ENCODE measurements at places on chromosomes 12 and 14.

DNA sequence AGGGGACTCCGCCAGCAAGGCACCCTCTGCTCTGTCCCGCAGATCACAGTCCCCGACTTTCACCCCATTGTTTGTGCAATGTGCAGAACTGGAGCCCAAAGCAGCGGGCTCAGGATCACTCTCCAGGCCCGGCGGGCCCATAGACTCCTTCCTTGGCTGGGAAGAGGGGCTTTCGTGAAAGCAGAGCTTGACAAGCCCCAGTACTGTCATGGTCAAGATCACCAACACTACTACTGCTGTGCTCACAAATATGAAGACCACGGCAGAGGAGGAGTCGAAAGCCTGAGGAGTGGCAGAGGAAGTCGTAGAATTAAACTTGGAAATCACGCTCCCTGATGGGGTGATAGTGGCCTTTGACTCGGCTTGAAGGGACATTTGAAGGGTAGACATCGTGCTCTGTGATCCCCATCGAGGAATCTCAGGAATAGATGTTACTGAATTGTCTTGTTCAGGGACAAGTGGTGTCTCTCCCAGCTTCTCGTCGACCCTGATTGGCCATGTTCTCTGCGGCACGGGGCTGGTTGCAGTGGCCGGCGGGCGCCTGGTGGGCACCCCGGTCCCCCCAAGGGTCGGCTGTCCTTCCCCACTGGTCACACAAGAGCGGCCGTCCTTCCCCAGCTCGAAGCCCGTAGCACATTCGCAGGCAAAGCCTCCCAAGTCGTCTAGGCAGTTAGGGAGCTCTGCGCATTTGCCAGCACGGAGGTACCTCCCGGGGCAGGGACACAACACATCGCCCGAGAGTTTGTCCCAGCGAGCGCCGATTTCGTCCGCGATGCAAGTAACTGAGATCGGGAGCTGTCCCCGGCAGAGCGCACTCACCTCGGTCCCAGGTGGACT is 1.1 kb downstream of the CLEC14A start:
- DNase-seq = no peak

- no peak for DNase-seq
Measured at GRCh38 chr12:78055545-78055944, 224.9 kb downstream of the NAV3 start.

DNA sequence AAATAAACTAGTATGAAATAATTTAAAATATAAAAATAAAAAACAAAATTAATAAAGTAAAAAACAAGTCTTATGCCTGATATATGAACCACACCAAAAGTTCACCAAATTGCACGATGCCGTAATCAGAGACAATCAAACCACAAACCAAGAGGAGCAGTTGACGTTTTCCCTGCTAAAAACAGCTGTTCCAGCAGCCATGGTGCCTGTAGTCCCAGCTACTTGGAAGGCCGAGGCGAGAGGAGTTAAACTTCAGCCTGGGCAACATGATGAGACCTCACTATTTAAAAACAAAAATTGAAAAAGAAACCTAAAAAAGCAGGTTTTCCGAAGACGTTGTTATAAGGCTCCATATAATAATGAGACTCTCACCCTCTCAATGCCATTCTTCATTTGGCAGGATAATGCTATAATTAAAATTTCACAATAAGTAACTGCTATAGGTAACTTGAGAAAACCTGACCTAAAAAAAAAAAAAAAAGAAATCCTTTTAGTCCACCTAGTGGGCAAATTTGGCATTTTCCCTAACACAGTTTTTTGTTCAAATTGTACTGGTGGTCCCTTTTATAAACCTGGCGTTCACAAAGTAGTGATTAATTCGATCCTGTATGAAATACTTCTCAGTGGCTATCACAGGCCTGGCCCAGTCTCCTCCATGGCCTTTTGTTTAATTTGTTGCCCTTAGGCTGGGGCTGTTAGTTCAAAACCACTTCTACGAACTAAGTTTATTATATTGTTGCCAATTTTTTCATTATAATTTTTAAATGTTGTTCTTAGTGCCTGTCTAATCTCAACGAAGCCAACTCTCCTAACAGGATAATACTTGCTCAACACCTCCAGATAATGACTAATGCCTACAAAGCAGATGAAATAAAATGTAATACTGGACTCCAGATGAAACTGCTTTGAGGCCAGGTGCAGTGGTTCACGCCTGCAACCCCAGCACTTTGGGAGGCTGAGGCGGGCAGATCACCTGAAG is 62.1 kb downstream of the TNFAIP2 start:
- peak; percentile 66 for DNase-seq

- no peak for DNase-seq
Measured at GRCh38 chr12:48961801-48962200, 4.5 kb upstream of the ARF3 start.

DNA sequence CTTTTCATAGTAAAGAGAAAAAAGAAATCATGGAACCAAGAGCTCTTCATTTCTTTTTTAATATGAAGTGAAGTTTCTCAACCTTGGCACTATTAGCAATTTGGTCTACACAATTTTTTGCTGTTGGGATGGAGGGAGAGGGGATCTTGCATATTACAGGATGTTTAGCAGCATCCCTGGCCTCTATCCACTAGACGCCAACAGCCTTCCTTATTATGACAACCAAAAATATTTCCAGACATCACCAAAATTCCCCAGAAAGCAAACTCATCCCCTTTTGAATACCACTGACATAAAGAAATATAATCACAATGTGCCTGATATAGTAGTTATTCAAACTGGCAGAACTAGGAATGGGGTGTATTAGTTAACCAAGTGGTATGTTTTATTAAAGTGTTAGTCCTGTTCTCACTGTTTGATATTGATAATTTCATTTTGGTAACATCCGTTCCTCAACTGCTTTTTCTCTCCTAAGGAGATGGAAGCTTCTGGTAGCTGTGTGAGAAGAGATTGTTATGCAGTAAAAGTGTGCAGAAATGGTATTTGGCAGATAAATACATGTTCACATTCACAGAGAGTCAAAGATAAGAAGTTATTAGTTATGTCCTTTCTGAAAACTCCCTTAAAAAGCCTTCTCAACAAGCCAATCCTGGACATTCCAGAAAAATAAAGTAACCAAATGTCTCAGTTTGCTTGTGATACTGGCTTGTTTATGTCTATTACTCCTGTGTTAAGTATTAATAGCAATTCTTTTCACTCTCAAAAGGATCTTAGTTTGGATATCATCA is 699.9 kb downstream of the C12orf50 start:
- no peak for DNase-seq

GRCh38 chr14:77177702-77178101 is 3.9 kb upstream of the TMEM63C start:
- no peak for DNase-seq

GRCh38 chr12:30989754-30990153 is 63.2 kb downstream of the TSPAN11 start:
- DNase-seq = peak; percentile 35

DNA sequence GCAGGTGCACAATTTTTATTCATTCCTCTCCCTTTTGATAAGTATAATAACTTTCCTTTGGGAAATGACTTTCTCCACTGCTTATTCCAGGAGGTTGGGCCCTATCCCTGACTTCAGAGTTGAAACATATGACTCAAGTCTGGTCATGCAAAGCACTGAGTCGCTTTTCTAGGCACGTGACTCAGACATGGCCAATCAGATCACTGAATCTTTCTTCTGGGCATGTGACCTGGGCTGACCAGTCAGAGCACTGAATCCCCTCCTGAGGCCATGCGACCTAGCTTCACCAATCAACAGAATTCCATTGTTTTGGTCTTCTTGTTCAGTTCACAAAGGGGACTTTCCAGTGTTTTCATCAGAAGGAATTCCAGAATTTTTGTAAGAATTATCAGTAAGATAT is 377.1 kb upstream of the KITLG start:
- no peak for DNase-seq

DNA sequence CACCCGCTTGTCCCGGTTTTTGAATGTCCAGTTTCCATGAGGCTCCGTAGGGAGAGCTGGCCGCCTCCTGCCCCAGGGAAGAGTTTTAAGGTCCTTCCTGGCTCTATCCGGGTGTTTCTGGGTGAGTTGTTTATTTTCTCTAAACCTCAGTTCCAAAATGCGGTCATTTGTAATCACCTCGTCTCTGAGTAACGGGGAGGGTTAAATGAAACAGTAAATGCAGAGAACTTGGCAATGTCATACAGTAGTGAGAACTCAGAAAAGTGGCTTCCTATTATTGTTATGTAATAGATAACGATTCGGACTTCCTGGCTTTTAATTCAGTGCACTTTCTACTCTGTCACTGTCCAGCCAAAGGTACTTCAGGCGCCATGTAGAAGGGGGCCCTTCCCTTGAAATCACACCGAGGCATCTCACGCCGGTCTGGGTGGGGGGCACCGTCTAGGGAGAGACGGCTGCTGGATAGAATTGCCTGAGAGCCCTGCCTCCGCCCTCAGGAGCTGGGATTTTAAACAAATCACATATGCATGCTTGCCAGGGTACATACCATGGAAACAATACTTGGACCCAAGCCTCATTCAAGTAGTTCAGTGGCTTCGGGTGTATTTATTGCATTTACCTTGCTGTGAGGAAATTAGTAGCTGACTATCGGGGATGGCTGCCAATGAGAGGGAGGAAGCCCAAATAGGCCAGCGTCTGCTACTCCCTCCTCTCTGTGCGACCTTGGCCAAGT is 26.4 kb downstream of the NOS1 start:
- no peak for DNase-seq

DNA sequence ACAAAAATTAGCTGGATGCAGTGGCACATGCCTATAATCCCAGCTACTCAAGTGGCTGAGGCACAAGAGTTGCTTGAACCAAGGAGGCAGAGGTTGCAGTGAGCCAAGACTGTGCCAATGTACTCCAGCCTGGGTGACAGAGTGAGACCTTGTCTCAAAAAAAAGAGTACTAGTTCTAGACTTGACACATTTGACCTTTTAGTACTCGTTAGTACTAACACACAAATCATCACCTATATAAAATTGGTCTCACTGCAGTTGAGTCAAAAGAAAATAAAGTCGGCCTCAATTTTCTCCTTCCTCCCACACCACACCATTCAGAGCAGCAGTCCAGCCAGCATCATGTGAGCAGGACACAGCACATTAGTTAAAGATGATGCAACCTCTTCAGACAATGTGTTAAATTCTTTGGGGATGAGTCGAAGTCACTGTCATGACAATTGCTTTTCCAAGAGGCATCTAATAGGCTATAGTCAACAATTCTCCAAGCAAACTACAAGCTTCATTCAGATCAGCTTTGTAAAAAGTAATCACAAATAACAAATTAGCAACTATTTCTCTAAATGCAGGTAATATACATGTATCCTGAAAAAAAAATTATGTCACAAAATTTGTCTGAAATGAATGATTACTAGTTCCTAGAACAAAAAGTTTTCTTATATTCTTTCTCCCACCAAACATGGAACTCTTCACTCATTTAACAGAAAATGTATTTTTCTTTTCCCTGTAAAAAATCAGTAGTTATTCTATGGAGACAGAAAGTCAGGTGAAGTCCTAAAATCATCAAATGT is 55.6 kb downstream of the CLIP1 start:
- DNase-seq = peak; percentile 64

- DNase-seq = no peak
Measured at GRCh38 chr14:102225386-102225785, 79.6 kb downstream of the MOK start.

- DNase-seq = peak; percentile 83
Measured at GRCh38 chr12:102824218-102824835, 92.7 kb downstream of the PAH start.

GRCh38 chr12:19048943-19049342 is 80.6 kb upstream of the PLEKHA5 start:
- DNase-seq = no peak

GRCh38 chr12:585062-586061 is 77.9 kb downstream of the NINJ2 start:
- DNase-seq = no peak

DNA sequence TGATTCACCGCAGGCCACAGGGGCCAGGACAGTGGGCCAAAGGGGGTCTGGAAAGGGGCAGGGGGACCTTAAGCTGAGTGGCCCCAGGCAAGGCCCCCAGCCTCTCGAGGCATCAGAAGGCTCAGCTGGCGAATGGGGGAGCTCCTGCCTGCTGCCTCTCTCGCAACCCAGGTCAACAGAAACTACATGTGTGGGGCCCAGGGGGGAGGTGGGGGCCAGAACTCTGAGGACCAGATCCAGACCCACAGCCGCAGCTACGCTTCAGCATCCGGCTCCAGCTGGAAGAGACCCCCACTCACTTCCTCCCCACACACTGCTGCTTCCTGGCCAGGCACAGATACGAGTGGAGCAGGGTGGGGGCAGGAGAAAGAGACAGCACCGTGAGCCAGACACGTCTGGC is 46.5 kb downstream of the NCOR2 start:
- DNase-seq = no peak

DNA sequence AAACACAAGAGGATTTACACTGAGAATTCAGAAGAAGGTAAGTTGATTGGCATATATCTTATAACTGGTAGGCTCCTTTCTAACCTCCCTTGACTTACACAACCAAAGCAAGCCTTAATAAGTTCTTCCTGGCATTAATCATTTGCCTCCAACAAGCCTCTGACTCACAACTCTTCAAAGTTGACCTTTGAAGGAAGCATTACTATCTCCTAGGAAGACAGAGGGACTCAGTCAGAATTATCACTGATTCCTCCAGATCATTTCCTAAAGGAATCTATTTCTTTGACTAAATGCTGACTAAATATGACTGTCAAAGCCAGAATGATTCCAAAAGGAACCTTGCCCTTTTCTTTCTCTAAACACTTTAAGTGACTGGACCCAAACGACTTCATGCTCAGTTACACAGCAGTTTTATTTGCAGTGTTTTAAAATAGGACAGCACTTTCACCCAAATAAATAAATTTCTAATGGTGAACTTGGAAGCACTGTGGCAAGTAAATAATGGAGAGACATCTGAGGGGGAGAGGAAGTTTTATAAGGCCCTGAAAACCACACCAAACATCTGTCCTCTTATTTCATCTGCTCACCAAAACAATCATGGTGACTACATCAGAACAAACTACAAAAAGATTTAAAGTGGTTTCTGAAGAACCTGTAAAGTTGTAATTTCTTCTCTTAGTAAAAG is 128.2 kb downstream of the KLHL28 start:
- peak; percentile 13 for DNase-seq

DNA sequence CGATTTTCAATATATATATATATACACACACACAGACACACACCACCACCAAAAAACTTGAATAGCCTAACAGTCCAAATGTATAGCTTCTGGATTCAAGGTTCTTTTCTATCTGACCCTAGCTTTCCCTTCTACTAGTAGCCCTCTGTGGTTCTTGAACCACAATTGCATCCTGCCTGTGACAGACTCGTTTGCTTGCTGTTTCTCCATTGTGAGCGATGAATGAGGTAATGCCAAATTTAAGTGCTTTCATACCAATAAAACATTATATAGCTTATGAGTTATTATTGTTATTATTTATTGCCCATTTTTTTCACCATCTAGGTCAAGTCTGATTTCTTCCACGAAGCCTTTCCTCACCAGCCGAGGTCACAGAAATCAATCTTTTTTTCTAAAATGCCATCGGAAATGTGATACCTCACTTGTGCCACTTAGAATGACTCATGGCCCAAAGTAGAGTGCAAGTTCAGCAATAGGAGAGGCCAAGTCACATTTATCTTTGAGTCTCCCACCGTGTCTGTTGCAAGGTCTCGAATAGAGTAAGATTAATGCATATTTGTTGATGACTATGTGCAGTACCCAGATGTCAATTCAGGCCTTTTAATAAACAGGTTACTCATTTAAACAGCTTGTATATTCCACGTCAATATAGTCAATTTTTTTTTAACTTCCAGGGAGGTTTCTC is 1015.8 kb upstream of the SEL1L start:
- DNase-seq = no peak
